ENCODE measurements at places on chromosomes 3 and 15. TPM values are rescaled to one million over a fixed set of nuclear protein-coding genes. Genes with fewer than 3 reads are reported as not detected.

DNA sequence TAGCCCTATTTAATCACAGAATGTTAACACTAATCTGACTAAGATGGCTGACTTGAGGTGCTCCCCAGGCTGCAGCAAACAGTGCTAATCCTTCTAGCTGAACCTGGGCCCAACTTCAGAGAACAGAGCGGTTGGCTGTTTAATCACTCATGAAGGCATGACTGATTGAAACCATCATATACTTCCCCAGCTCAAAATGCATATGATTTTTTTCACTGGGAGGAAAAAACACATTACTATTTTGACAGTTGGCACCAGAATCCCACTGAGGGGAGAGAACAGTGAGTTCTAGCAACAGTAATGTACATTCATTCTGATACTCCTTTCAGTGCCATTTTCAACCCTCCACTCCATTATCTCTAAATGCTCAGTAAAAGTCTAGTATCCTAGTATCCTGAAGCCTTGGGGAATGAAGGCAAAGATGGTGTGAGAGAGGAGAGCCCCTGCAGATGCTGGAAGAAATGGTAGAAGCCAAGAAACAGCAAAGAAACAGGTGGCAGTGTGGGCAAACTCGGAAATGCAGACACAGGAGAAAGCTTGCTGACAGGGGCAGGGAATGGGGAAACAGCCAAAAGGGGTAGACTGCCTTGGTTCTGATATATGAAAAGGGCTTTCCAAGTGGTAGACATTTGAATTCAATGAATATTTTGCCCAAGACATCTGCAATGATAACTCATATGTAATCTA is 34.4 kb upstream of the CASR start:
- H3K36me3 ChIP-seq = no peaks in the 10 kb centered on the region
- H3K27ac ChIP-seq = no peak overlapping the region
- H3K4me1 ChIP-seq = no peaks in the 10 kb centered on the region
- no peak for DNase-seq
- no peaks in the 10 kb centered on the region for H3K27me3 ChIP-seq

LRRN1 gene
- 0.41 TPM for polyA plus RNA-seq

GRCh38 chr3:18988614-18989229 is 159.6 kb upstream of the KCNH8 start:
- DNase-seq = peak; percentile 55
- peaks cover 7% of the 10 kb centered on the region for H3K4me1 ChIP-seq
- no peaks in the 10 kb centered on the region for H3K36me3 ChIP-seq
- H3K4me3 ChIP-seq = no peak overlapping the region
- no peaks in the 10 kb centered on the region for H3K27me3 ChIP-seq
- no peak overlapping the region for H3K27ac ChIP-seq

DNA sequence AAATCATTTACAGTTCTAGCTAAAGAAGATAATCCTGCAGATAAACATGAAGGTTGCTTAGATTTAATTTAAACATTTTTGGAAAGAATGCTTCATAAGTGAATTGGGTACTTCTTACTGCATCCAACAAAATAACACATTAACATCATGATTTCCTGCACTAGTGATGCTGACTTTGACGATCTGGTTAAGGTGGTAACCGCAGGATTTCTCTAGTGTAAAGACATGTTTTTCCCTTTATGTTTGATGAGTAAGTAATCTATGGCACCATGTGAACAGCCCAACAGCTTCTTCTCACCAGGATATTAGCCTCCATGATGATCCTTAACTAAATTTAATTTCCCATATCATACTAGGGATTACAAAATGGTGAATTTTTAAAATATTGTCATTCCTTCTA is 14.1 kb downstream of the SPPL2A start:
- no peak overlapping the region for H3K4me3 ChIP-seq
- no peaks in the 10 kb centered on the region for H3K27me3 ChIP-seq
- no peak for DNase-seq
- peaks cover 17% of the 10 kb centered on the region for H3K36me3 ChIP-seq
- H3K27ac ChIP-seq = no peak overlapping the region

DNA sequence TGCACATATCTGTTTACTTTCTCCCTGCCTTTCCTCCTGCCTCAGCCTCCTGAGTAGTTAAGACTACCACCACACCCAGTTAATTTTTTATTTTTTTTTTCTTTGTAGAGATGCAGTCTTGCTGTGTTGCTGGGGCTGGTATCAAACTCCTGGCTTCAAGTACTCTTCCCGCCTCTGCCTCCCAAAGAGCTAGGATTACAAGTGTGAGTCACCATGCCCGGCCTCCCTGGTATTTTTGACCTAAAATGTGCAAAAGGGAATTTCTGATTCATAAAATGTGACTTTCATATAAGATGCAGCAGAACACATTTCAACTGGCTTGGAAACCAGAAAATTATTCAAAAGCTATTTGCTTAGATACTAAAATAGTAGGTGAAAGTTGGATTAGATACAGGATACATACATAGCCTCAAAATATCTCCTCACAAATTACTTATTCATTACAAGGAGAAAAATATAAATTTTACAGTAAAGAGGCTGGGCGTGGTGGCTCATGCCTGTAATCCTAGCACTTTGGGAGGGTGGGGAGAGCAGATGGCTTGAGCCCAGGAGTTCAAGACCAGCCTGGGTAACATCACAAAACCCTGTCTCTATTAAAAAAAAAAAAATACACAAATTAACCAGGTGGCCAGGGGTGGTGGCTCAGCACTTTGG is 32.0 kb downstream of the MAP4 start:
- H3K27me3 ChIP-seq = no peaks in the 10 kb centered on the region
- H3K4me1 ChIP-seq = no peaks in the 10 kb centered on the region
